Activated CD4-positive, alpha-beta T cell treated with anti-CD3 and anti-CD28 coated beads, Interleukin-2, amount 10 ng/mL, durations not matched to agents 7 days and 5 days (primary cell): ENCODE measurements at places on chromosomes 12 and 14.

DNA sequence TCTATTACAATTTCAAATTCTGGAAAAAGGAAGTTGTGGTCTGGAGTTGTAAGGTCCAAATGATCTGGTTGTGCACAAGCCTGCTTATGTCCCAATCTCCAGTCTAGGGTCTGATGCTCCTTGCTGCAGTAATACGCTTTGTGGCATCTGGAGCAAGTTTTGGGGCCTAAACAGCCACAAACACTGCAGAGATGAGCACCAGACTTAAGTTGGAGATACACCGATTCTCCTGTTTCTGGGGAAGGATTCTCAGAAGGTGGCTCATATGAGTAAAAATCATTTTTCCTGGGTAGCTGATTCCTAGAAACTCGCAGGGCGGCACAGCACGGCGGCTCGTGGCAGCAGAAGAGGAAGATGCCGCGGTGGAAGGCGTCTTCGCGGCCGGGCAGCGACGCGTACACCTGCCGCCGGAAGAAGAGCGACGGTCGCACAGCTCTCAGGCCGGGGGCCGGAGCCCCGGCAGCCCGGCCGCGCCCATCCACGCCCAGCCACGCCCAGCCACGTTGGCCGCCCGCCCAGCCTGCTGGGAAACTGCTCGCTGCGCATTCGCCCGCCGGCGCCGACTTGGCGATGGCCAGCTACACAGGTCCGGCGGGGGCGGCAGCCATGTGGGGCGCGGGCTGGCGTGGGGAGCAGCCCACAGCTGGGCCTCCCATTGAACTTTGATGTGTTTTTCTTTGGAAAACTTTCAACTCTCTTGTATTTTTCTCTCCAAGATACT is 129.0 kb downstream of the ASCL4 start:
- peak; percentile 46 for DNase-seq

DNA sequence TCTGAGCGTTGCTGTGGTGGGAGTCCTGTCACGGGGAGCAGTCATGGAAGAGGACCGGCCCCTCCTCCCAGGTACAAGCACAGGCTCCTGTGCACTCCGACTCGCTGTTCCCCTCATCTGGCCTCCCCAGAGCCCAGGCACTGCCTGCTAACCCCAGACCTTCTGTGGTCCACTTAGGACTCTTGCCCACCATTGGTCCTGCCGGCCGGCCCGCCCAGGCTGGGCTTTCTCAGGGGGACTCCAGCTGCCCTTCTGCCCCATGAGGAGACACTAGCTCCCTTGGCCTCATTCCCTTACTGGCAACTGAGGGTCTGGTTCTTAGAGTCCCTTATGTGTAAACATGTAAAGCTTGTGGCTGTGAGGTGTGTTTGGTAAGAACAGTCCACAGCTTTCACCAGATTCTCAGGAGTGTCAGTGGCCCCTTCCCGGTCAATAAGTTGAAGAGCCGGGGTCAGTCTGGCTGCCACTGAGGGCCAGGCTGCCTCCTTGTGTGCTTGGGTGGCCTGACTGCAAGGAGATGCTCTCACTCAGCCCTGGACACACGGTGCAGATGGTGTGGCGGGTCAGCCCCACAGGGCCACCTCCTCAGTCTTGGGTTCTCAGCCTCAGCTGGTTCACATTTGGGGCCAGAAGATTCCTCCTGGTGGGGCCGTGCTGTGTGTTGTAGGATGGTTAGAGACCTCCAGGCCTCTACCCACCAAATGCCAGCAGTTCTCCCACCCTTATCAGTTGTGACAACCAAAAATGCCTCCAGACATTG is 43.6 kb downstream of the DDX51 start:
- DNase-seq = no peak

- peak; percentile 73 for DNase-seq
Measured at GRCh38 chr12:44812062-44812461, 64.1 kb downstream of the NELL2 start.

GRCh38 chr14:69471916-69472315 is 12.6 kb upstream of the PLEKHD1 start:
- DNase-seq = no peak

DNA sequence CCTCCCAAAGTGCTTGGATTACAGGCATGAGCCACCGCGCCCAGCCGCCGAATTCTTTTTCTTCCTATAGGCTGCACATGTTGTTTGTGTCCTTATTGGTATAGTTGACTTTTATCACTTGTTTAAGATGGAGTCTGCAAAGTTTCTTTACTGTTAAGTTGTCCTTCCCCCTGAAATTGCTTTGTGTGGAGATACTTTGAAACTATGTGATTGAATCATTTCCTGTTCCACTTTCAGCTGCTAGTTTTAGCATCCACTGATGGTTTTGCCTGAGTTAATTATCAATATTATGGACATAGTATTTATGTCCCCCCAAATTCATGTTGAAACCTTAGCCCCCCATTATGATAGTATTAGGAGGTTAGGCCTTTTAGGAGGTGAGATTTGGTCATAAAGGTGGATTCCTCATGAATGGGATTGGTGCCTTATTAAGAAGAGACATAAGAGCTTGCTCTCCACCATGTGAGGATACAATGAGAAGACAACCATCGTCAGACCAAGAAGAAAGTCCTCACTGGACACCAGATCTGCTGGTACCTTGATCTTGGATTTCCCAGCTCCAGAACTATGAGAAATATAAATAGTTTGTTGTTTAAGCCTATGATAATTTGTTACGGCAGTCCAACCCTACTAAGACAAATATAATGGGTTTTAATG is 34.9 kb downstream of the PPHLN1 start:
- no peak for DNase-seq

GRCh38 chr12:26833743-26834490 is 923 bp upstream of the ITPR2 start:
- DNase-seq = peak; percentile 46

DNA sequence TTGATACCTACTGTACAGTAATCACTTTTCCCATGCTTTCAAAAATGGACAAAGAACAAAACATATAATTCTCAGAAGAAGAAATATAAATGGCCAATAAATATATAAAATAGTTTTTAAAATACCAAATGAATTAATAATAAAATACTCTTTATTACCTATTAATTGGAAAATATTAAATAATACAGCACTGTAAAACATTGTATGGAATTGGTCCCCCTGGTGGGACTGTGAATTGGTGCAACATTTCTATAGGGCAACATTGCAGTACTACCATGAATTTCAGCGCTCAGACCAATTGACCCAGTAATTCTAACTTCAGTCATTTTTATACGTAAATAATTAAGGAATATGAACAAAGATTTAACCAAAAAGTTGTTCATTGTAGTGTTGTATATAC is 162.6 kb downstream of the PELI2 start:
- no peak for DNase-seq

- no peak for DNase-seq
Measured at GRCh38 chr12:66959276-66959675, 280.4 kb upstream of the GRIP1 start.

DNA sequence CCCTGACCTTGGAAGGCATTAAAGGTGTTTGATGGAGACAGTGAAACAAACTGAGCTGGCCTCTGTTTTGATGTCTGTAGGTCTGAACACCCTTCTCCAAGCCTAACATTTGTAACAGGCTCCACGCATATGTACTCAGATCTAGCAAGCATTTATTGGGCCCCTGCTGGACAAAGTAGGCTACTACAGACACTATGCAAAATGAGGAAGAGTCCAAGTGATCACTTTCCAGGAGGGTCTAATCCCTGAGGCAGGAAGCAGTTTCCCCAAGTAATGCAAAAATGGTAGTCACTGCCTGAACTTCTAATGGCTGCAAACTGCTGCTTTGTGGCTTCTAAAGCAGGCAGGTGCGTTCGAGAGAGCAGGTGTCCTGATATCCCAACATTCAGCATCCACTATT is 405.8 kb downstream of the MED13L start:
- DNase-seq = no peak

GRCh38 chr12:44509471-44509870 is 366.6 kb downstream of the NELL2 start:
- no peak for DNase-seq

GRCh38 chr14:21309238-21309636 is 29.4 kb downstream of the RPGRIP1 start:
- no peak for DNase-seq

DNA sequence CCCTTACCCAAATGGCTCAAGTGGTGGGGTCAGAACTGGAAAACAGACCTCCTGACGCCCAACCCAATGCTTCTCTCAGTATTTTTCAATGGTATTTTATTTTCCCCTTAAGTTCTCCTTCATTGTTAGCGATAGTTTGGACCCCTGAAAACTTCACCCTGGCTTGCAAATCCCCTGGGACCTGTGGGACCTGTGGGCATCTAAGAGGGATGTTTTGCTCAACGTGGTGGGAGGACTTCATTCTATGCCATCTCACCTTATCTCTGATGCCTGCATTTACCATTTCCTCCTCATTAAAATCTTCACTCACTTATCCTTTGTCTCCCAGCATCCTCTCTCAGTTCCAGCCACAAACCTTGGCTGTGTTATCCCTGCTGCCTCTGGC is 59.4 kb upstream of the GZMB start:
- DNase-seq = no peak

GRCh38 chr14:95504135-95505029 is 12.1 kb downstream of the SYNE3 start:
- DNase-seq = no peak
